ENCODE measurements at places on chromosomes 11 and 22.

DNA sequence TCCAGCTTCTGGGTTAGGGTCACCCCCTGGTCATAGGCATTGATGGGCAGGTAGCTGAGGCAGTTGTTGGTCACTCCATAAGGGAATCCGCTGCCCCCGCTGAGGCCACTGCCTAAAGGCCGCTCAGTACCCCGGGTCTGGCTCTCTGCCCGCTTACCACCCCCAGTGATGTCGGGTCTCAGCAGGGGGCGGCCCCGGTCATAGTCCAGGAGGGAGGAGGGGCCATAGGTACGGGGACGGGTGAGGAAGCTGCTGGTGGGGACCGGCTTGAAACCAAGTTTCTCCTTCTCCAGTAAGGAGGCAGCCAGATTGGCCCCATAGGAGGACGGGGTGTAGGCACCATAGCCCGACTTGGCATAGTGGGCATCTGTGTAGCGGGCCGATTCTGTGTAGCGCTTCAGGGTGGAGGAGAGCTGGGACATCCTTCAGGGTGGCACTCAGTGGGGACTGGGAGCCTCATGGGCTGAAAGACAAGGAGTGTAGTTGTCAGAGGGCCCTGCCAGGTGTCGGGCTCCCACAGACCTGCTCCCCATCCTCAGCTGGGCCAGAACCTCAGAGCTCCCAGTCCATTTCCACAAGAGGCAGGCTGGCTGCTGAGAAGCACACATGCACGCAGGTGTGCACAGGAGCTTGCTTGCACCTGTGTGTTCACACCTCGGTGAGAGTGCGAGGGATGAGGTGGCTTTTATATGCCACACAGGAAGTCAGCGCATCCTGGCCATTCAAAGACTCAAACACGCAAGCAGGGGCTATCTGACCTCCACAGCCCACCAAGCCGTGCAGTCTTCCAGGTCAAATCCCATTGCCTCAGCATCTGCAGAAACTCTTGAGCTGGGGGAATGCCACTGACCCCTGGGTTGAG is 8.2 kb downstream of the USP2 start:
- no peak for DNase-seq

- no peak for DNase-seq
These were observed 12.3 kb downstream of the IL17RA start for GRCh38 chr22:17097062-17097461.

GRCh38 chr11:44579302-44579761 is 13.9 kb downstream of the CD82 start:
- no peak for DNase-seq

DNA sequence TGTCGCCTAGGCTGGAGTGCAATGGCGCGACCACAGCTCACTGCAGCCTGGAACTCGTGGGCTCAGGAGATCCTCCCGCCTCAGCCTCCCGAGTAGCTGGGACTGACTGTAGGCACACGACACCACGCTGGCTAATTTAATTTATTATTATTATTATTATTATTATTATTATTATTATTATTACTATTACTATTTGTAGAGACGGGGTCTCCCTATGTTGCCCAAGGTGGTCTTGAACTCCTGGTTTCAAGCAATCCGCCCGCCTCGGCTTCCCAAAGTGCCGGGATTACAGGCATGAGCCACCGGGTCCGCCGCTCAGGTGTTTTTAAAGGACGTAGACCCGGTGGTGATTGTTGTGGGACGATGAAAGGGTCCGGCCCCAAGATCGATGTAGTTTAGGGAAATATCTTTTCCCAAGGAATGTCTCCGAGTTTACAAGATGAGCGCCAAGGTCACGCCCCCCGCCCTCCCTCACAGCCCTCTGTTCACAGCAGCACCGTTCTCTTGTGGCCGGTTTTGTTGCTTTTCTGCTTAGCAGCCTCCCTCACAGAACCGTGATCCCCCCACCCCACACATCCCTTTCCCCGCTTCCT is 728 bp upstream of the POGLUT3 start:
- DNase-seq, result no peak

GRCh38 chr11:66880496-66881450 is 23.9 kb downstream of the LRFN4 start:
- DNase-seq, result peak; percentile 80

- DNase-seq, result no peak
These were observed 5.4 kb downstream of the KCNC1 start for GRCh38 chr11:17739945-17740338.

DNA sequence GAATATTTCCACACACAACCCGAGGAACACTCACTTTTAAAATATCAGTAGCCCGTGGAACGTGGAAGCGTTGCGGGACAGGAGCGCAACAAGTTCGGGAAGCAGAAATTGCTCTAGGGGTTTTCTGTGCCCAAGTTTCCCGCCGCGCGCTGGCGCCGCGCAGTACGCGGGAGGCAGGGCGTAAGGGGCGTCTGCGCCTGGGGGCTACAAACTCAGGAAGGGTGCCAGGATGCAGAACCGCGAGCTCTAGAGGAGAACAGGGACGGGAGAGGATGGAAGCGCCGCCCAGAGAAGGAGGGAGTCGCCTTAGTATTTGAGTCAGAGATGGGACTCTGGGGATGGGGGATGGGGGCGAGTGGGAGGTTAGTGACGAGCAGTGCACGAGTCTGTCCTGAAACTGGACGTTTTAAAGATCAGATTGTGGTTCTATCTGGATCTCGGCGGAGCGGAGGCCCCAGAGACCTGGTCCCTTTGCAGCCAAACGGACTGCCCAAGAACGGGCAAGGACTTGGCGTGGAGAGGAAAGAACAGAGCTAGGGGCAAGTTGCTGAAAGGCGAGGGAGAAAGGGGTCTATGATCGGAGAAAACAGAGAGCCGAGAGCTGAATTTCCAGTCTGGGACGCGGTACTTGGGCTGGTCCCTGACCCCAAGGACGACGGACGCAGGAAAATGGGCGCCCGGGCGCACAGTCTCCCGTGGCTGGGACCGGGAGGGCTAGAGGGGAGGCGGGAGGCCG is 4.7 kb downstream of the BSX start:
- DNase-seq, result no peak

DNA sequence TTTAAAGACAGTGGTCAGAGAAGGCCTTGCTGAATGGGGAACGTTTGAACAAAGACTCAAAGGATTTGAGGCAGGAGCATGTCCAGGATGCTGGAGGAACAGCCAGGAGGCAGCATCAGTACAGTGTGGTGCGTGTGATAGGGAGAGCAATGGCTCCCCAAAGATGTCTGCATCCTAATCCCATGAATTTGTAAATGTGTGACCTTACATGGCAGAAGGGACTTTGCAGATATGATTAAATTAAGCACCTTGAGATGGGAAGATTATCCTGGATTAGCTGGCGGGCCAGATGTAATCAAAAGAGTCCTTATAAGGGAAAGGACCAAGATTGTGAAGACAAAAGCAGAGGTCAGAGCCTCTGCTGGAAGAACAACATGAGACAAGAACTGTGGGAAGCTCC is 24.6 kb upstream of the FAT3 start:
- DNase-seq, result no peak

- no peak for DNase-seq
These were observed 83.0 kb downstream of the PPP6R3 start for GRCh38 chr11:68543594-68543993.
